NCI-H1436 (cell line): ENCODE measurements at places on chromosomes 6 and 20.

GRCh38 chr20:57464642-57465211 is 60.2 kb downstream of the CTCFL start:
- no peak for DNase-seq

- DNase-seq = no peak
Observed at GRCh38 chr6:163397326-163397725, 17.2 kb upstream of the QKI start.

DNA sequence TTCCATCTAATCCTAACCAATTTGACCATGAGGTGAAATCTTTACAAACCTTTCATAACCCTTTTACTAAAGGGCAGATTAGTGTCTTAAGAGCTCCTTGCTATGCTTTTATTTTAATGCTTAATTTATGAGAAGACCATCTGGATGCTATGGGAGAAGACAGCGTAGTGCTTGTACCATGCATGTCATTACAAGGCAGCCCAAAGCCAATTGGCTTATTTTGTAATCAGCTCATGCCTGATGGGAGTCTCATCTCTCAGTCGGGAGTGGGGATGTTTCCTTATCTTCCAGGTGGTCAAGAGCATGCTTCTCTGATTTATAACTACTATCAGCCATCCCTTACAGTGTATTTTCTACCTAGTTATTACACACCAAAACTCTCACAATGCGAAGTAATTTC is 304.7 kb downstream of the FARS2 start:
- no peak for DNase-seq

DNA sequence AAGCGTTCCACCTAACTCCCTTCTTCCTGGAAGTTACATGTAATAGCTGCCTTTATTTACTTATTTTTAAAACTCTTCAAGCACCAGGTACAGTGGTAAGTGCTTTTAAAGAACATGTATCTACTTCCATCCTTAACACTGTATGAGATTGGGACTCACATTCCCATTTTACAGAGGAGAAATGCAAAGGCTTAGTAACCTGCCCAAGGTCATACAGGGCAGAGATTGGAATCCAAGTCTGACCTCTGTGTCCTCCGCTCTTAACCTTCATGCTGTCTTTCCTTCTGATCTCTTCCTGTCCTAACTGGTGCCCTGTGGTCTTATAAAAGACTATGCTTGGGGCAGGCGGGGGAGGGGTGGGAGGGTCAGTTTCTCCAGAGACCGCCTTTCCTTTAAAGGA is 1.6 kb downstream of the B4GALT5 start:
- DNase-seq = no peak

GRCh38 chr20:20370094-20370575 is 2.2 kb downstream of the INSM1 start:
- DNase-seq = no peak

GRCh38 chr6:23301556-23301955 is 732.2 kb downstream of the HDGFL1 start:
- DNase-seq = no peak

- DNase-seq = no peak
Observed at GRCh38 chr6:168967281-168967925, 286.2 kb downstream of the THBS2 start.

DNA sequence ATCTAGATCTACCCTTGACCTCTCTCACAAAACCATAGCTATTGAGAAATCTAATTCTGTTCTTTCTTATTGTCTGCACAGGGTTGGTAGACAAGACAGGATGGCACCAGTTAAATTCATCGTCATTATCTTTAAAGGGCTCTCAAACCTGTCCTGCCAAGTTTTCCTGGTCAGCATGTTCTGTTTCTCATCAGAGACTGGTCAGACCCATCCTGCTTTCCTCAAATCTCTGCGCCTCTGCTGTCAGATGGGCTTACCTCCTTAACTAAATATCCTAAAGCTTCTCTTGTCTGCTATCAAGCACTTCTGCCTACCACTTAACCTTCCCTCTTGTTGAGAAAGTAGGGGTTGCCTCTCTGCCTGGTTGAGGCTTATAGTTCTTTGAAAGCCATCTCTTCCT is 125.2 kb downstream of the MYO6 start:
- DNase-seq = no peak

- DNase-seq = no peak
Observed at GRCh38 chr6:129475477-129476247, 234.3 kb downstream of the ARHGAP18 start.

DNA sequence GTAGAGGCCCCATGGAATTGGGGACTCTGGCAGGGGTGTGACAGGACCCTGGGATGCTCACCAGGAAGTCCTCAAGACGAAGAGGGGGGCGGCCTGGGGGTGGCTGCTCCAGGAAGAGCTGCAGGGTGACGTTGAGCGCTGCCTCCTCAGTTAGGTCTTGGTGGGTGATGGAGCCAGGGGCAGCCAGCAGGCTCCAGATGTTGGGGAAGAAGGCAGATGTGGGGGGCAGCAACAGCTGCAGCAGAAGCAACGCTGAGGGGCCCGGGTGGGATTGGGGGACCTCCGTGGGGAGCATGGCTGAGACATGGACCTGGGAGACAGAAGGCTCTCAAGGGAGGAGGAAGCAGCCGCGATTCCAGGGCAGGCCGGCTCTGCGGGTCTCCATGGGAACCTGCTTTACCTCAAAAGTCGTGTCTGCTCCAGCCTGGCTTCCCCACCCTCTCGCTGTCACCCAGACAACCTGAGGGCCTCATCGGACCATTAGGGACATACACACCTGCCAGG is 591 bp downstream of the VWA7 start:
- DNase-seq = peak; percentile 63

GRCh38 chr6:134626589-134626988 is 308.7 kb upstream of the SGK1 start:
- no peak for DNase-seq

GRCh38 chr6:97459535-97459934 is 176.5 kb upstream of the MMS22L start:
- DNase-seq = no peak

DNA sequence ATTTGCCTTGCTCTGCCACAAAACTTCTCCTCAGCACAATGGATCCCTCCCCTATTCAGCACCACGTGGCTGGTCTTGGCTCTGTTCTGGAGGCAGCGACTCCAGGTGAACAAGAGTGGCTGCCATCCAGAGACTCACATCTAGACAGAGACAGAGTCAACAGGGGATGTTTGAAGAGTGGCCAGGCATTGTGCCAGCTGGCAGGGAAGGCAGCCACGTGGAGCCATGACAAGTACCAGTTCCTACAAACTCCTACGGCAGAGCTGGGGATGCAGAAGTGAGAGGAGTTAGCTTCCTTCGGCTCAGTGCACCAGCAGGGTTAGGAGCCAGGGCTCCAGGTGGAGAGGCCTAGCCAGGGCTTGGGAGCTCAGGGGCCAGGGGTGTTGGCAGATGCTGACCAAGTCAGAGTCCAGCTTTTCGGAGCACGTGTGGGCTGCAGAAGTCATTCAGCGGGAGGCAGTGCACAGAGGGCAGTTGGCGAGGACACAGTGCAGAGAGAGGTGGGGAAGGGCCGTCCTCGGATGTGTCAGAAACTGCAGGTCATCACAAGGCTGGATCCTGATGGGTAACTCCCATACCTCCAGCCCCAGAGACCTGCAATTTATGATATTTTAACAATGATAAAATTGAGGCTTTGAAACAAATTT is 171.7 kb upstream of the PDE10A start:
- no peak for DNase-seq
